ENCODE measurements at places on chromosomes 3 and 15. TPM values are rescaled to one million over a fixed set of nuclear protein-coding genes. Genes with fewer than 3 reads are reported as not detected.

- DNase-seq, result no peak
Observed at GRCh38 chr3:197820550-197821335, 29.7 kb downstream of the LRCH3 start.

- DNase-seq, result no peak
Observed at GRCh38 chr3:194988495-194989165, 282.3 kb downstream of the XXYLT1 start.

DNA sequence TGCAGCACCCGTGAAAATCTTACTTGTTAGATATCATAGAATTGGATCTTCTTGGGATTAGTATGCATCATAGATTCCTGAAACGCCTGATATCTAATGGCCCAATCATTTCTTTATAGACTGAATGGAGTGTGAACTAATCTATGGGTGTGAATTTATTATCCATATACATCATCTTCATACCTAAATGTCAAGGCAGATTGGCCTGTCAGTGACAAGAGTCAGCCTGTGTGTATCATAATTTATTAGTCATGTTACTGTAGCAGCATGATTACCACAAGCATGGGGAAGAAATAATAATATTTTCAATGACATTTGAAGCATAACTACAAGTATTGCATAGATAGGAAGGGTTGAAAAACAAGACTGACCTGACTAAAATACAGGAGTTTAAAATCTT is 235.8 kb downstream of the RAP2B start:
- no peak for DNase-seq

- no peak for DNase-seq
Observed at GRCh38 chr3:42533161-42533897, 30.9 kb downstream of the VIPR1 start.

P2RY12 gene
- total RNA-seq, result under 0.01 TPM

GRCh38 chr3:119529883-119530282 is 29.5 kb downstream of the CD80 start:
- peak; percentile 63 for DNase-seq

SUSD5 gene
- total RNA-seq, result 2.2 TPM

- peak; percentile 98 for DNase-seq
Observed at GRCh38 chr3:64188810-64189560, 36.3 kb downstream of the PRICKLE2 start.

IFT80 gene
- total RNA-seq, result 47.9 TPM

DNA sequence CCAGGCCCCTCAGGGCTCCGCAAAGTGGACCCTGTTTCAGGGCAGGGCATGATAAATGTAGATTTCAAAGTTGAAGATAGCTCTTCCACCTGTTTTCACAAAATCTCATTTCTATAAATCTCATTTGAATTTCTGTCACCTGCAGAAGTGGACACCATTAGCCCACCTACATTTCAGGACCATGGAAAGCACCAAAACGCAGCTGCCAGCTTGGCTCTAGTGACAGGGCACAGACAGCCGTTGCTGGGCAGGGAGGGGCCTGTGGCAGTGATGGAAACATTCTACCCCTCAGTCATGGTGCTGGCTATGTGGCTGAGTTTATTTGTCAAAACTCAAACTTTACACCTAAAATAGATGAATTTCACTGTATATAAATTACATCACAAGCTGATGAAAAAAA is 40.4 kb downstream of the PRR23E start:
- peak; percentile 24 for DNase-seq

TGM4 gene
- total RNA-seq, result not detected

ST8SIA2 gene
- total RNA-seq, result not detected

DNA sequence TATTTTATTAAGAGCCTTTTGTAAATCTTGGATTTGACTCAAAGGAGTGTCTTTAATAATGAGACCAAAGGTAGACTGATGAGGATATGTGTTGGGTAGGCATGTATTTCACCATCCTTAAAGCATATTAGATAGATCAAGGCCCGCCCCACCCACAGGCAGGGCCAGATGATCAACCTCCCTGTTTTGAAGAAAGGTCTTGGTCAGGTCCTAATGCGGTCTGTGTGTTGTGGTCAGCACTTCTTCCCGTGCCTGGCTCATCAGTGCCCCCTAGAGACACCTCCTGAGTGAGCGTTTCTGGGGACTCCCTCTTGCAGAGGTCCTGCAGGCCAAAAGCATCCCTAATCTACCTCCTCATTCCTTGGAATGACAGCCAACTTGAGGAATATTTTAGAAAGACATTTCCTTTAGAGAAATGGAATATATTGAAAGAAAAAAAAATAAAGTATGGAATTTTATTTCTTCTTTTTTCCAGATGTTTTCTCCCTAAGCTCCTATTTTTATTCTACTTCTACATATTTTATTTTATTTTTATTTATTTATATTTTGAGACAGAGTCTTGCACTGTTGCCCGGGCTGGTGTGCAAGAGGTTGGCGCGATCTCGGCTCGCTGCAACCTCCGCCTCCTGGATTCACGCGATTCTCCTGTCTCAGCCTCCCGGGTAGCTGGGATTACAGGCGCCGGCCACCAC is 6.0 kb downstream of the TM4SF4 start:
- peak; percentile 90 for DNase-seq

GRCh38 chr15:62469478-62469873 is 304.4 kb upstream of the C2CD4B start:
- DNase-seq, result no peak

WDR53 gene
- total RNA-seq, result 5.5 TPM

DNA sequence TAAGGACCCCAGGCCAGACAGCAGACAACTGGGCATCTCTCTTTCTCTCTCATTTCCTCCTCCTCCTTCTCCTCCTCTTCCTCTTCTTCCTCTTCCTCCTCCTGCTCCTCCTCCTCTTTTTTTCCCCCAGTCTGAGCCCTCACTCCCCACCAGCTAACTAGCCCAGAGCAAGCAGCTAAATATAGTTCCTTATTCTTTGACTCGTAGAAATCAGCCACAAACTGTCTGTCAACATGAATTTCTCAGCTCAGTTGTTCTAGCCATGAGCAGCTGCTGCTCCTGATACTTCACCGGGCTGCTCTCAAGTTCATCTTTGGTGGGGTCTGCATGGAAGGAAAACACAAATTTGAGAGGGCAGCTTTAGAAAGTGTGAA is 19.2 kb upstream of the LOXL1 start:
- DNase-seq, result no peak

DNA sequence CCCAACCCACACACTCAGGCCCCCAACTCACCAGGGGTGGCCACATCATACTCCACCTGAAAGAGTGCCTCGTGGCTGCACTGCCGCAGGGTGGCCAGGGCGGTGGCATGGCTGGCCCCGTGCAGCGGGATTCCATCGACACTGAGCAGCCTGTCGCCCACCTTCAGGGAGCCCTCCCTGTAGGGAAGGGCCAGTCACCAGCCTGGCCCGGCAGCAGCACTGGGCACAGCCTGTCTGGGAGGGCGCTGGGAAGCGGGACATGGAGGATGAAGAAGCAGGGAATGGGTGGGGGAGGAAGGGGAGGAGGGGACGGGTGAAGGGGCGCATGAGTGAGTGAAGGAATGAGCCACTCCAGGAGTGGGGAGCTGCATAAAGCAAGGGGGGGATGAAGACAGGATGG is 18.5 kb downstream of the GRIP2 start:
- no peak for DNase-seq

GRCh38 chr3:50651920-50652529 is 22.7 kb upstream of the DOCK3 start:
- DNase-seq, result no peak

DNA sequence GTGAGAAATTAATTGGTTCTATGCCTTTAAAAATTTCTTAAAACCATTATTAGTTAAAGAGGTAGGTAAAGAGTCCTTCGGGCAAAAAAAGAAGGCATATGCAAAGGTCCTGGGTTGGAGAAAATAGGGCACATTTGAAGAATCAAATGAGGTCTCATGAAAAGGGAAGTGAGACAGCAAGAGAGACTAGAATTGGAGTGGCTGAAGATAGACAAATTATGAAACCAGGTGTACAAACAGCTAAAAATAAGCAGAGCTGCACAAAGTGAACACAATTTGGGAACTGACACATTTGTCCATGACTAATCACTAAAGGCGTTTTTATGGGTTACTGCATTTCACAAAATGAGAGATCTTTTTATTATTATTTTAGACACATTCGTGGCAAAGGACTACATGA is 581.2 kb downstream of the PYDC2 start:
- no peak for DNase-seq

AQP9 gene
- not detected for total RNA-seq

FBLN2 gene
- 30.2 TPM for total RNA-seq

TRIM69 gene
- 13.4 TPM for total RNA-seq

GRCh38 chr3:62955126-62955525 is 79.9 kb upstream of the CADPS start:
- DNase-seq, result no peak

GOLGA6A gene
- total RNA-seq, result not detected

ALDH1A2 gene
- 2.9 TPM for total RNA-seq

LMAN1L gene
- total RNA-seq, result not detected

- DNase-seq, result no peak
Observed at GRCh38 chr3:52298149-52299098, 10.8 kb downstream of the GLYCTK start.

- no peak for DNase-seq
Observed at GRCh38 chr3:54731732-54732445, 196.0 kb downstream of the LRTM1 start.

- DNase-seq, result no peak
Observed at GRCh38 chr3:8579096-8579495, 65.5 kb downstream of the SSUH2 start.

DNA sequence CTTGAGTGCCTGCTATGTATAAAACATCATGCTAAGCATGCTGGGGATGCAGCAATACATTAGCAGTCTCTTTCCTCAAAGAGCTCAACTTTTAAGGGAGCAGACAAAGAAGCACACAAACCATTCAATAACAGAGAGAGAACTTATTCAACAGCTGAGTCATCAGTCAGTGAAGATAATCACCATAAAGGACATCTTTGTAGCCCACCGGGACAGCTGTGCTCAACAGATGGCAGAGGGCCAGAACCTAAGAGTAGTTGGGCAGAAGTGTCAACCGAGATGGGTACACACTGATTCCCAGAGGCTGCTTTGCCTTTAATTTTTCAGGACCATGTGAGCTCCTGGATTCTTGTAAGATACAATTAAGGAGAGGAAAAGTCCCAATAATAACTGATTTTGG is 4.2 kb upstream of the RAB8B start:
- no peak for DNase-seq

DNA sequence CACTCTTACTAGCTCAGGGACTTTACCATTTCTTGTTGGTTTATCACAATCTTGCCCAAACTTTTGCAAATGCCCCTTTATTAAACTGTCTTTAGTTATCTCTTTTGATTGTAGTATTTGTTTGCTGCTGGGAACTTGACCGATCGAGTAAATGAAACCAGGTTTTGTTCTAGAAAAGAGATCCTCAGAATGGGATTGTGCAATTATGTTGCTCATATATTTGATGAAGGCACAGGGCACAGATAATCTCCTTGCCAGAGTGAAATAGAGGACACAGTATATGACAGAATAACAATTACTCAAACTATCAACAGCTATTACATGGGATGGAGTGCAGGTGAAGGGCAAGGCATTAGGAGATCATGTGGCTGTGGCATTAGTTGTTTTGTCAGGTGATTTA is 216.6 kb upstream of the RASGRP1 start:
- no peak for DNase-seq

DNA sequence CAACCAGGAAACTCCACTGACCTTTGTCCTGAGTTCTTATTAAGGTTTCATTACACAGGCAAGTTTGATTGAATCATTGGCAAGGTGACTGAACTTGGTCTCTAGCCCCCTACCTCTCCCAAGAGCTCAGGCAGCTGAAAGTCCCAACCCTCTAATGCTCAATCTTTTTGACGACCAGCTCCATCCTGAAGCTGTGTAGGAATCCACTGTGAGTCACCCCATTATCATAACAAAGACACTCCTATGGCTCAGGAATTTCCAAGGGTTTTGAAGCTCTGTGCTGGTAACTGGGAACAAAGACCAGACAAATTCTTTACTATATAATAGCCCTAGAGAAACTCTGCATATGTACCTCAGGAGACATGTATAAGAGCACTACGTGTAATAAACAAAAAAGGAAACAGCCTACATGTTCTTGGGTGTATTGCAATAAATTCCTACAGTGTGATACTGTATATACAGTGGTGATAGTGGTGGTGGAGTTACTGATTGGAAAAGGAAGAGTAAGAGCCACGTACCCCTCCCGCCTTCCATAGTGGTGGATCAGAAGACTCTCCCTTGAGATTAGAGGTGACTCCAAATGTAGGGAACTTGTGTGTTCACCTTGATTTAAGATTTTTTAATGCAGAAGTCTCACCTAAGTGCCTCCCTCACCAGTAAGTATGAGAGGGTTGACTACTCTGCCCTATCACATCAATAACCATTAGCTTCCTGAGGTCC is 116.6 kb downstream of the ST8SIA2 start:
- DNase-seq, result no peak

ADAMTS7 gene
- 17.4 TPM for total RNA-seq

DNA sequence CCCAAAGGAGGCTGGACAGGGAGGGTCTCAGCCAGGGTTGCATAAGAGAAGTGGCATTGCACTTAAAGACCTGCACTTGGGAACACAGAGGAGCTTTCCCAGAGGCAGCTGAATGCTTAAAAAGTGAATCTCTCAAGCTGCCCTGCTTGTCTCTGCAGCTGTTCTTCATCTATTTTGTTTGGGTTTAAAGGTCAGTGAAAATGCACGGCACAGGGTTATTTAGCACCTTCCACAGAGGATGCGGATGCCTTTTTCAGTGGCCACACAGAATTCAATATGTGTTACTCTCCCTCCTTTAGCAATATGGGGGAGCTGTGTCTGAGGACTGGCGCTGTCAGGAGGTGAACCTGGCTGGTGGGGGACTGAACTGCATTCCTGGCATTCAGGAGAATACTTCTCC is 22.7 kb upstream of the CTNNB1 start:
- peak; percentile 59 for DNase-seq

PARP6 gene
- 29.6 TPM for total RNA-seq

ANKUB1 gene
- not detected for total RNA-seq

DNA sequence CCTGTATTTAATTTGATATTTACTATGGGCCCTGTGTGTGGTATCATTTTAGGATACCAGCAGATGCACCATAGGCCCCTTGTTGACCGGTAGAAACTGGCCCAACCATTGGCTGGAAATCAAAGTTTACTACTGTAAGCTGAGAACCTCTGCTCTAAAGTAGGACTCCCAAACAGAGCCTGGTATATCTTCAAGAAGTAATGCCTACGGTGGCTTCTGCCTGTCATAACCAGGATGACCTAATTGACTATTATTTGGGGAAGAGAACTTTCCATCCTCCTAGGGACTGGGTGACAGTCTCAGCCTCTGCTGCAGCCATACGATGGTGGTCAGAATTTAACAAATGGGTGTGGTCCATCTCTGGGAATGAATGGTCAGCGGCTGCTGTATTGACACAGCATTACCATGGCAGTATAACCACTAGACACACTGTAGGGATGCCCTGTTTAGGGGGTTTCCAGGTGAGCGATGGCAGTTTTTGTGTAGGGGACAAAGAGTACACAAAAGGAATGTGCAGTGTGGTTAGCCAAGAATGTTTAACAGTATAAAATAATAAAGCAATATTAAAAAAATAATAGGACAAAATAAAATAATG is 37.3 kb downstream of the RARB start:
- no peak for DNase-seq

TIPARP gene
- total RNA-seq, result 91.1 TPM

KLHL25 gene
- total RNA-seq, result 4.3 TPM

GRCh38 chr3:196868297-196868661 is 559 bp downstream of the SENP5 start:
- DNase-seq, result peak; percentile 36
